ENCODE measurements at places on chromosomes 13 and 19.

GRCh38 chr13:28867564-28867963 lies 47.4 kb downstream of the MTUS2 start:
- DNase-seq, result no peak

GRCh38 chr13:102628559-102628958 lies 31.8 kb downstream of the TPP2 start:
- DNase-seq, result no peak

- no peak for DNase-seq
Observed at GRCh38 chr19:39237200-39238184, 7.3 kb downstream of the IFNL3 start.

DNA sequence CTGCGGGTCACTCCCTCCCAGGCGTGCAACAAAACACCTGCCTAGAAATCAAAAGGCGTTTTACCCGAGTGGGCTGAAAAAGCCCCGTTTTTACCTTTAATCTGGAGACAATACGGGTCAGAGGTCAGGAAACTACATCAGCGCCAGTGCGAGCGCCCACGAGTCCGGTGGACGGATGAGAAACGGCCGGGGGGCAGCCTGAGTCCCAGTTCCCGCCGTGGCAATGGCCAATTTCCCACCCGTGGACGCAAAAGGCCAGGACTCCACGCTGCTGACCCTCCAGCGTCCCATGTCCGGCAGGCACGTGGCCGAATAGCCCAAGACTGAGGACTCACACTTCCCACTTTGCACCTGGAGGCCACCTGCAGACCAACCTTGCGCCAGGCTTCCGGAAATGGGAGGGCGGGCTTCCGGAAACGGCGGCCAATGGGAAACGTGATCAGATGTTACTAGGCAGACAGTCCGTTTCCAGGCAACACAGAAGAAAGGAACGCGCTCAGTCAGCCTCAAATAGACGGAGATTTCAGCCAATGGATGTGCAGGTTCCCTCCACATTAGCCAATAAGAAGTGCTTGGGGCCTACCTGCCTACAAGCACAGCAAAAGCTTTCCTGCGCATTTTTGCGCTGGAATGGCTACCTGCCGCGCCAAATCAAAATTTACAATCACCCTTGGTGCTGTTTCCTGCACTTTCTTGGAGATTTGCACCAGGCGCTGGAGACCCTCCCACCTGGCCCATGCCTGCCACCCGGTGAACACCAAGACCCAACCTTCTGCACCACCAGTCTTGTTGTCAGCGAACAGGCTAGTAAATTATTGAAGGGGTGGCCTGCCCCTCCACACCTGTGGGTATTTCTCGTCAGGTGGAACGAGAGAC lies 47.4 kb downstream of the ZFP14 start:
- peak; percentile 43 for DNase-seq

DNA sequence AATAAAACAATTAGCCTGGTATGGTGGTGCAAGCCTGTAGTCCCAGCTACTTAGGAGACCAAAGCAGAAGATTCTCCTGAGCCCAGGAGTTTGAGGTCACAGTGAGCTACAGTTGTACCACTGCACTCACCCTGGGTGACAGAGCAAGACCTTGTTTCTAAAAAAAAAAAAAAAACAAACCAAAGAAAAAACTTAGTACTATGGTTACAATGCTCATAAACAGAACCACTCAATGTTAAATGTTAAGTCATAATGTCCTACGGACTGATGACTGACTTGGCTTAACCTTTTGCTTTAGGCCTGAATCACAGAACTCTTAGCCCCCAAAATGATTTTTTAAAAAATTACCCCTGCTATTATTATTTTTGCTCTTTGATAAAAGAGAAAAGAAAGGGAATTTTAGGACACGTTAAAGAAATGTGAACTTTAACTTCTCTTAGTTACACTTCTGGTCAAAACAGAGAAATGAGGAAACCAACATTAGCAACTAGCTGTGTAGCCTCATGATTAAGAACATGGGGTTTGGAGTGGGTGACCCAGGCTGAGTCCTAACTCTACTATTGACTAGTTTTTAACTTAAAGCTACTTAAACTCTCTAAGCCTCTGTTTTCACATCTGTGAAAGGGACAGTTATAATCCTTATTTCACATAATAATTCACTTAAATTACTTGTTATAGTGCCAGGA lies 13.7 kb upstream of the ELF1 start:
- DNase-seq, result no peak

DNA sequence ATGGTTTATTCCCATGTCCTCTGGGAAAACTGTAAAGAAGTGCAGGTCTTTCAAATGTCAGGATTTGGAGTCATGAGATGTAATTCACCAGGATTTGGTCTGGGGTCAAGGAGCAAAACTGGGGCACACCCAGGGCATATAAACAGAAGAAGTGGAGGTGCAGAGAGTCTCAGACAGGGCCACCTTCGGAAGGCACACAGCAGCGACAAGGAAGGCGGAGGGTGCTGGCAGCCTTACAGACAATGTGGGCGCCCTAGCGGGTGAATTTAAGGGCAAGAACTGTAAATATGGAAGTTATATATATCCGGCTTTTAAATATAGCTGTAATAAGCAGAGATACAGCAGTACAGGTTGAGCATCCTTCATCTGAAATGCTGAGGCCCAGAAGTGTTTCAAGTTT lies 31.2 kb downstream of the DHRS12 start:
- no peak for DNase-seq

DNA sequence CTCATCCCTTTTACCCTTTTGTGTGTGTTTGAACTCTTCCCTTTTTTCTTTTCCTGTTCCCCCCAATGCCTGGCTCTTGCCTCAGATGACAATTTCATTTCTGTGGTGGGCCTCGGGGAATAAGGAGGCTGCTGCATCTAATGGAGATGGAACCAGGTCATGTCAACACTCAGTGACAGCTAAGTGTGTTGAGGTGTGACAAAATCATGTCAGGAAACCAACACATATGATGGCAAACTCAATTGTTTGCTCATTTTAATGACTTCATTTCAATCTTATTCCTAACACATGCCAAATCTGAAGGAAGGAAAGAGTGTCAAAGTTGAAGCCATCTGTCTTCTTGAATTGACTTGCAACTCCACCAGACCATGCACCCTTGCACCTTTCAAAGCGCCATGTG lies 36.7 kb downstream of the TNFSF11 start:
- DNase-seq, result no peak

DNA sequence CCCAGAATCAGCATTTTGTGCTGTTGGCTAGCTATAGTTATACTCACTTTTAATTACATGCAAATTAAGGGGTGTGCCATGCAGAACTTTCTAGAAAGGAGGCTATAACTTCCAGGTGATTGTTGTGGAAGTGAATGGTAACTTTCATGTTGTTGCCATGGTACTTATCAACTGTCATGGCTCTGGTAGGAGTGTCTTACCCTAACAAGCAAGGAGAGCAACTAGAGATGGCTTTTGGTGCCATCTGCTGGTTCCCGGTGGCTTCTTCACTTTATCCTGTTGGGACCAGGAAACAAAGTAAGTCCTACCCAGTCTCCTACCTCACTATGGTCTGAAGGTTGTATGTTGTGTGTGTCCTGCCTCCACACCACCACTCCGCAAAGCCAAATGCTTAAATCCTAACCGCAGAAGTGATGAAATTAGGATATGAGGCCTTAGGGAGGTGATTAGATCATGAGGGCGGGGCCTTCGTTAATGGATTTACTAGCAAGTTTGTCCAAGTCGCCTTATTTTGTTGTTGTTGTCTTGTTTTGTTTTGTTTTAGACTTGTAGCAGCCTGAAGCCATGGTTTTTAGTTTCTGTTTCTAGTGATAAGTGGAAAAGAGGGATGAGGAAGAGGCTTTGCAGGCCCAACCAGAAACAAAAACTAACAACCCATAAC lies 22.6 kb downstream of the FBXL12 start:
- peak; percentile 16 for DNase-seq

DNA sequence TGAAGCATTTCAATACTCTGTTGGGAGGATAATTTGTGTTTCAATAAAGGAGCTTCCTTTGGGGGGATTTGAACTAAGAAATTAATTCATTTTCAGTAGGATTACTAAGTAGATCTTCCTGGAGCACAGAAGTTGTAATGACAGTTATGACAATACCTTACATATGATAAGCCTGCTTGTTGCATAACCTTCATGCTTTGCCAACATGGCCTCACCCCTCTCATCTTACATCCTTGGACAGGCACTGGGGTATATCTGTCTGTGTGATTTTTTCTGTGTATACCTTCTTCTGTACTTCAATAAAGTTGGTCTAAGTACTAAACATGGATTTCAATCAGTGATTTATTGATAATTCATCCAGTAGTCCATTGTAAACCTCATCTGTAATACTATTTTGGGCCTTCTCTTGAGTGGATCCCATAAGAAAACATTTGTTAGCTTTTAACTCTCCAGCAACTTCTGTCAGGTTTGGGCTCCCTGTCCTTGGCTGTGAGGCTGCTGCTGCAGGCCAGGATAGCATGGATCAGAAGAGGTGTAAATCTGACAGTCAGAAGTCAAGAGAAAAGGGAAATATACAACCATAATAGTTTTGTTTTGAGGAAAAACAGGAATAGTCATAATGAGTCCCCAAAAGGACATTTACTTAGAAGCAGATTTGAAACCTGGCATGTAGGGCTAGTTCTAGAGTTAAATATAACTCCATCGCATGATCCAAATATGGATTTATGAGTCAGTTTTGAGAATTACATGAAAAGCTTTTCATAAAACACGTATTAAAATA lies 422.2 kb downstream of the KLF5 start:
- no peak for DNase-seq

DNA sequence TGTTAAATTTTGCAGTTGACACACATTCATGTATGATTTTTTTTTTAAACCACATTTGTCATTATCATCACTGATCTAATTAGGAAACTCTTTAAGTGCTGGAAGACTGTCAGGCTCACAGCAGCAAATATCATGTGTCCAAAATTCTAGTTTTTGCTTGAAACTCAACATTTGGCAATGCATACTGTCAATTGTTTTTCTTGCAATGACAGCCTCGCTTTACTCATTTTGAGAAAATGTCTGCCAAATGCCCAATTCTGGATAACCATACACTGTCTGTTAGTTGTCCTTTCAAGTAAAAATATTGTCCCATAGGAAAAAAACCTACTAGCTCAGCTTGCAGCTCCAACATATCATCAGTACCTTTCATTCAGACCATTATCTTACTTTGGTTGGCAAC lies 523.9 kb upstream of the ARGLU1 start:
- no peak for DNase-seq

DNA sequence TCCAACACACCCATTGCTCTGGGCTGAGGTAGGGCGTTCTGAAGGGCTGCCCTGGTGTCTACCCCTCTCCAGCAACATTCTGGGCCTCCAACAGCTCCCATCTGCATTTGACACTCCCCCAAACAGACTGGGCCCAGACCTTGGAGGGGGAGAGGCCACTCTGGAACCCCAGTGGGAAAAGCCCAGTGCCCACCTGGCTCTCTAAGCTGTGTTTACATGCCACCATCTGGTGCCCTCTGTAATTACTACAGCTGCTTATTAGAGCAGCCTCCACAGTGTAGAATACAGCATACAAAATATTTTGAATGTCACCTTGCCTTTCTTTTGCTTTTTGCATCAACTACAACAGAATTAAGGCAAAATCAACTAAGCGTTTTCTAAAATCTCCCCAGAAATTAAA lies 35.8 kb upstream of the TM9SF2 start:
- no peak for DNase-seq

GRCh38 chr19:38412491-38412890 lies 9.6 kb downstream of the FAM98C start:
- no peak for DNase-seq

DNA sequence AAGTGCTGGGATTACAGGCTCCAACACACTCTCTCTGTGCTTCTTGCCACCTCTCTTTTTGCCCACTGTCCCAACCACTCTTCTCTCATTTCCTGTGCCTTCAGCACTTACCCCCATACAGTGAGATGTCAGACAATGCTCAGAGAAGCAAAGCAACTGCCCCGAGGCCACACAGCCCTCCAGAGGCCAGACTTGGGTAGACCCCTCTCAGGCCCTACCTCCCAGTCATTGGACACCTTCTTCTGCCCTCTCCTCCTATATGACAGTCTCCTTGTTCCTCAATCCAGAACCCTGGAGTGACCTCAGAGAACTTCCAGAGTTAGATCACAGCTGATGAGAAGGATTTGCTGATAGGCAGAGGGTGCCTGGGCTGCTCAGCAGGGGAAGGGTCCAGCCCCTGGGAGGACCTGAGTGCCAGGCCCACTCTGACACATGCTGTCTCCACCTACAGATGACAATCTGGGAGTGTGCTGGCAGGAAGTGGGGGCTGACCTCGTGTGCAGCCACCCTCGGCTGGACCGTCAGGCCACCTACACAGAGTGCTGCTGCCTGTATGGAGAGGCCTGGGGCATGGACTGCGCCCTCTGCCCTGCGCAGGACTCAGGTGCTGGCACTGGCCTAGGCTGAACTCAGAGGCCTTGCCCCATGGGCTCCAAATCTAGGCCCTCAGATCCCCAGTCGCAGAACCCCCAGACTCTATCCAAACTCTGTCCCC lies 24.4 kb downstream of the LTBP4 start:
- DNase-seq, result no peak

DNA sequence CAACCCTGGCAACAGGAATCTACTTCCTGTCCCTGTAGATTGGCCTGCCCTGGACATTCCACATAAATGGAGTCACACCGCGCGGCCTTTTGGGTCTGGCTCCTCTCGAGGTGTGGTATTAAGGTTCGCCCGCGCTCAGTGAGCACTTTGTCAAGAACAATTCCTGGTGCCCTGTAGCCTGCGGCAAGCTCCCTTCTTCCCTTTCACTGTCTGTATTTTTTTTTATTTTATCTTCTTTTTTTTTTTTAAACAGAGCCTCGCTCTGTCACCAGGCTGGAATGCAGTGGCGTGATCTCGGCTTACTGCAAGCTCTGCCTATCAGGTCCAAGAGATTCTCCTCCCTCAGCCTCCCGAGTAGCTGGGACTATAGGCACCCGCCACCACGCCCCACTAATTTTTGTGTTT lies 28.3 kb downstream of the PEX11G start:
- no peak for DNase-seq

GRCh38 chr19:37413313-37414084 lies 42.6 kb downstream of the ZNF527 start:
- no peak for DNase-seq

GRCh38 chr19:3737487-3738205 lies 23.8 kb downstream of the APBA3 start:
- no peak for DNase-seq

GRCh38 chr13:95865080-95865615 lies 188.1 kb downstream of the UGGT2 start:
- DNase-seq, result no peak

DNA sequence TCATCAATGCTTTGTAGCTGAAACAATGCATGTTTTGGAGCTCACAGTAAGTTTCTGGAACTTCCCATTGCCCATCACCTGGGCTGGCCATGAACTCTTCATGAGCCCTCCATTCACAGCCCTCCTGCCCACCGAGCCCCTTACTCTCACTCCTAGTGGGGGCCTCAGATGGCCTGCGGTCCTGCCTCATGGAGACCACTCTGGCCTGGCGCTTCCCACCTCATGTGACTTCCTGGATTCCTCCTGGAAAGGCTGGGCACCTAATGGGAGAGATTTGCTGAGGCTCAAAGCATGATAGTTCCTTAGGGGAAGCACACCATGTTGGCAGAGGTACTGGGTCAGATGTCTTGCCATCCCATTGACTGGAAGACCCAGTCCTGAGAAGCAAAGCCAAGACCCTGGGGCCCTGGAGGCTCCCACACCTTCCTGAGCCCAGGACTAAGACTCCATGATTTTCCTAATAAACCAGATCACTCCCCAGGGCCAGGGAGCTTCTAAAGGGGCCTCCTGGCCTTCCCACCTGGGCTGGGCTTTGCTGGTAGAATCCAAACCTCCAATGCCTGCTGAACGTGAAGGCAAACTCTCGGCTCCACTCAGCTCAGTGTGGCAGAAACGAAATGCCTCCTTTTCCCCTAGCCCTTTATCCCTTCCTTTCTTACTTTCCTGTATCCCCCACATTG lies 49.4 kb upstream of the ZNF536 start:
- no peak for DNase-seq
